ENCODE measurements at places on chromosomes 1 and 21. TPM values are rescaled to one million over a fixed set of nuclear protein-coding genes. Genes with fewer than 3 reads are reported as not detected.

GRCh38 chr1:228059634-228060457, 22.7 kb upstream of the ARF1 start:
- H3K4me1 ChIP-seq, result peaks cover 6% of the 10 kb centered on the region
- H3K4me3 ChIP-seq, result peak overlapping the region; percentile 47
- peaks cover 63% of the 10 kb centered on the region for H3K27me3 ChIP-seq
- H3K27ac ChIP-seq, result no peak overlapping the region
- H3K36me3 ChIP-seq, result no peaks in the 10 kb centered on the region

FMOD gene
- not detected for total RNA-seq

WLS gene
- total RNA-seq, result not detected

PM20D1 gene
- 0.30 TPM for total RNA-seq

- H3K4me3 ChIP-seq, result peak overlapping the region; percentile 71
- peaks cover 4% of the 10 kb centered on the region for H3K36me3 ChIP-seq
- peaks cover 59% of the 10 kb centered on the region for H3K4me1 ChIP-seq
- peak overlapping the region; percentile 98 for H3K27ac ChIP-seq
Measured at GRCh38 chr1:19390901-19391595, 78.9 kb downstream of the SLC66A1 start.

DNA sequence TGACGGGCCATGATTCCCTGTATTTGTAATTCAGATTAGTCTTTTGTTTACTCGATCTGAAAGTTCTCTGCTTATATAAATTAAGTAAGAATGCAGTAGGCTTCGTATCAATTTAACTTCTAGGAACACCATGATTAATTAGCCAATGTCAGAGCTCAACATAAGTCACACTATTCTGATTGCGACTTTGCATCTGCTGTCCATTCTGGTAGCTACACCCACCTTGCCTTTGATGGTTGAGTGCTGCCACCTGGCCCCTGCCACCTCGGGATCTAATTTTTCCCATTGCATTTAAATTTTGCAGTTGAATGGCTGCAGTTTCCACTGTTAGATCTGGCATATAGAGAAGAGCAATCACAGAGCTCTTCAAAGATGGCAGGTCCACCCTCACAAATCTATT, 140.0 kb downstream of the LTN1 start:
- no peak overlapping the region for H3K27ac ChIP-seq
- H3K4me1 ChIP-seq, result peaks cover 6% of the 10 kb centered on the region
- no peak for DNase-seq
- H3K4me3 ChIP-seq, result no peak overlapping the region
- peaks cover 2% of the 10 kb centered on the region for H3K36me3 ChIP-seq

C1orf226 gene
- not detected for total RNA-seq

DNA sequence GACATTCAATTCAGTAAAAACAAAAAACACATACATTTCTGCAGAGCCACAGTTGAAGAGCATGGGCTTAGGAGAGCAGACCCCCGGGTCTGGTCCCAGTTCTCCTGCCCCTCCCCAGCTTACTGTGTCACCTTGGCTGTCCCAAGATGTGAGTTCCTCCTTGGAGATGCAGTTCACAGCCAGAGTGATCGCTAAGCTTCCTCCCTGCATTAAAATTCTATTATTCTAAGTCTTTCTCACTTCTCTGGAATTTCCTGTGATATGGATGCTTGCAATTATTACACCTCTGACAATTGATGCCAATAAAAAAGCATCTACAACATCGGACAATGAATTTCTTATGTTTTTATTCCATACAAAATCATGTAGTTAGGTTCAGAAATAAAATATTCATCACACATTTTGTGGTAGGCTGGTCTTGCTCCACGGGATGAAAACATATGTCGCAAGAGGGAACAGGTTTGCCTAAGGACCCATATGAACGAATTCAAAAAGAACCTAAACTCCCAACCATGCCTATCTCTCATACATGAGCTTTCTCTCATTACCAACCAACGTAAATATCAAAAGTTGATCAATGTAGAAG, 328.5 kb upstream of the RUNX1 start:
- H3K27ac ChIP-seq, result no peak overlapping the region
- H3K4me3 ChIP-seq, result no peak overlapping the region
- H3K4me1 ChIP-seq, result no peaks in the 10 kb centered on the region
- H3K36me3 ChIP-seq, result no peaks in the 10 kb centered on the region
- H3K27me3 ChIP-seq, result no peaks in the 10 kb centered on the region
- no peak for DNase-seq

TAL1 gene
- not detected for total RNA-seq

- H3K36me3 ChIP-seq, result peaks cover 4% of the 10 kb centered on the region
- H3K4me3 ChIP-seq, result no peak overlapping the region
Measured at GRCh38 chr21:45512626-45513002, 29.6 kb downstream of the SLC19A1 start.

GRCh38 chr1:53868565-53868964, 21.0 kb downstream of the YIPF1 start:
- H3K4me1 ChIP-seq, result no peaks in the 10 kb centered on the region
- no peaks in the 10 kb centered on the region for H3K27me3 ChIP-seq
- no peak overlapping the region for H3K4me3 ChIP-seq

- no peak overlapping the region for H3K27ac ChIP-seq
- H3K27me3 ChIP-seq, result peaks cover 23% of the 10 kb centered on the region
- DNase-seq, result no peak
- no peaks in the 10 kb centered on the region for H3K36me3 ChIP-seq
- H3K4me3 ChIP-seq, result no peak overlapping the region
Measured at GRCh38 chr1:14737561-14738094, 139.1 kb downstream of the KAZN start.

GRCh38 chr1:205494115-205494514, 10.4 kb upstream of the CDK18 start:
- no peak overlapping the region for H3K4me3 ChIP-seq
- no peak for DNase-seq
- H3K27ac ChIP-seq, result no peak overlapping the region
- no peaks in the 10 kb centered on the region for H3K36me3 ChIP-seq

GRCh38 chr21:39662411-39662953, 49.7 kb downstream of the B3GALT5 start:
- peaks cover 3% of the 10 kb centered on the region for H3K27me3 ChIP-seq
- DNase-seq, result no peak
- H3K4me1 ChIP-seq, result no peaks in the 10 kb centered on the region
- H3K4me3 ChIP-seq, result no peak overlapping the region
- H3K36me3 ChIP-seq, result no peaks in the 10 kb centered on the region
- no peak overlapping the region for H3K27ac ChIP-seq

- no peak overlapping the region for H3K4me3 ChIP-seq
- DNase-seq, result no peak
- H3K36me3 ChIP-seq, result peaks cover 1% of the 10 kb centered on the region
- H3K27ac ChIP-seq, result no peak overlapping the region
Measured at GRCh38 chr21:19124691-19125090, 721.1 kb upstream of the TMPRSS15 start.

NBPF20 gene
- 0.12 TPM for total RNA-seq

DNA sequence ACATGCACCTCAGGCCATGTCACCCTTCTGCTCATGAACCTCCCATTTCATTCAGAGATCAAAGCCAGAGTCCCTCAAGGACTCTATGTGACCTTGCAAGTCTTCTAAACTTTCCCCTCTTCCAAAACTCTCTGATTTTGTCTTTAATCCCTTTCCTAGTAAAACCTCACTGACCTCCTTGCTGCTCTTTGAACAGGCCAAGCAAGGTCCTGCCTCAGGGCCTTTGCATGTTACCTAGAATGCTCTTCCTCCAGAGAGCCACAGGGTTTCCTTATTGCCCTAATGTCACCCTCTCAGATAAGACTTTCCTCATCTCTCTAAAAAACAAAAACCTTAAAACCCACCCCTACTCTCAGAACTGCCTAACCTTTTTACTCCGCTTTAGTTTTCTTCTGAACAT, 26.6 kb downstream of the IL23R start:
- H3K36me3 ChIP-seq, result peaks cover 14% of the 10 kb centered on the region
- no peak overlapping the region for H3K4me3 ChIP-seq
- DNase-seq, result no peak
- H3K27ac ChIP-seq, result no peak overlapping the region
- H3K4me1 ChIP-seq, result peaks cover 25% of the 10 kb centered on the region

DNA sequence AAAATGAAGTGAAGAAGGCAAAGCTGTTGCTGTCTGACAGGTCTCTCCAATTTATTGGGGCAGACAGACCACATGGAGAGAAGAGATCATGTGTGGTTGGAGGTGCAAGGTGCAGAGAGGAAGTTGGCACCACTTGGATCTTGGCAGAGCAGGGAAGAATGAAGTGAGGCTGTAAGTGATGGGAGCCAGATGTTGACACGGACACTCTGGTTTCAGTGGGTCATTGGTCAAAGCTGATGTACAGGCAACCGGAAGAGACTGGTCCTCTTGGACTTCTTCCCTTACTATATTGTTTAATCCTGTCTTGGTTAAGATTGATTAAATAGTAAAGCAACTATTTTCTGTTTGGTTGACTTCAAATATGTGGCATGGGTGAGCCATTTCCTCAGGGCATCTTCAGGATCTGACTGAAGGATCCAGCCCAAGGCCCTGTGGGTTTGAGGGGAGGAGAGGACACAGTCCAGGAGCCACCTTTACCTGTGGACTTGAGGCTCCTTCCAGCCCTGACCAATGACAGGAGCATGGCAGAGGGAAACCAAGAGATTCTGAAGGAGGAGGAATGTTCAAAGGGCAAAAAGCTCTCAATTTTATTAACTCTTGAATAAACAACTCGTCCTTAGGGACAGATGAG, 49.4 kb downstream of the NENF start:
- no peak for DNase-seq
- H3K36me3 ChIP-seq, result no peaks in the 10 kb centered on the region
- H3K27ac ChIP-seq, result no peak overlapping the region
- peaks cover 22% of the 10 kb centered on the region for H3K27me3 ChIP-seq
- H3K4me3 ChIP-seq, result no peak overlapping the region

DNA sequence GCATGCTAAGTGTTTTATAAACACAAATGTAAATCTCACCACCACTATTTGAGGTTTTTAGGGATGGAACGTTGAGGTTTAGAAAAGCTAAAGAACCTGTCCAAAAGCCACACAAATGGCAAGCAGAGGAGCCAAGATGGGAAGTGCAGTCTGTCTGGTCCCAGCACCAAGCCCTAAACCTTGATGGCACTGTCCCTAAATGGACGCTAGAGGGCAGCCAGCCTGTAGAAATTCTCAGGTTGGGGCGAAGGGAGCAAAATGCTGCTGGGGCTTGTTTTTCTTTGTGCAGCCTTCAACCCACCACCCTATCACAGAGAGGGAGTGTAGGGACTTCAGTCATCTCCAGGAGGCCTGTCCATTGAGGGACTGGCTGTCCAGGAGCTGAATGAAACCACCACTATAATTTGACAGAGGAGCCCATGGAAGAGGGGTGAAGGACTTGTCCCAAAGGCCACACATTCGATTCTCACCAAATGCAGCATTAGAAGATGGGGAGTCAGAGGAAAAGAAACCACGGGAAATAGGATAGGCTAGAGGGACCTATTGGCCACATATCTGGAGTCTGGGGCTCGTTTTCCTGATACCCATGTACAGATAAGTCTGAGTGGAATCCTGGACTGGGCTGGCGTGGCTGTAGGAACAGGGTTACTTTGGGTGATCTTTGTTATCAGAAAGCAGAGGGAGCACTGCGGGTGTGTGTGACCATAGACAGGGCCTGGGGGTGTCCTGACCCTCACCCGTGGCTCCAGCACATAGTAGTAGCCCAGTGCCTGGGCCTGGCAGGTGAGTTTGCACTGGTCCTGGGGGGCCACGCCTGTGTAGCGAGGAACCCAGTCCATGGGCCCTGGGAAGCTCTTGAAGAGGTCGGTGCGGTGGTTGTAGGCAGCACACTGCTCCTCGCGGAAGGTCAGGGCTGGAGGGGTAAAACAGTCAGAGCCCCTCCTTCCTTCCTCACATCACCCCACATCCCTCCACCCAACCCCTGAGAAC, 6.1 kb downstream of the ADAMTS4 start:
- no peaks in the 10 kb centered on the region for H3K27me3 ChIP-seq
- peak; percentile 82 for DNase-seq
- peaks cover 1% of the 10 kb centered on the region for H3K36me3 ChIP-seq
- peak overlapping the region; percentile 83 for H3K27ac ChIP-seq

GPR52 gene
- total RNA-seq, result 2.2 TPM

DNA sequence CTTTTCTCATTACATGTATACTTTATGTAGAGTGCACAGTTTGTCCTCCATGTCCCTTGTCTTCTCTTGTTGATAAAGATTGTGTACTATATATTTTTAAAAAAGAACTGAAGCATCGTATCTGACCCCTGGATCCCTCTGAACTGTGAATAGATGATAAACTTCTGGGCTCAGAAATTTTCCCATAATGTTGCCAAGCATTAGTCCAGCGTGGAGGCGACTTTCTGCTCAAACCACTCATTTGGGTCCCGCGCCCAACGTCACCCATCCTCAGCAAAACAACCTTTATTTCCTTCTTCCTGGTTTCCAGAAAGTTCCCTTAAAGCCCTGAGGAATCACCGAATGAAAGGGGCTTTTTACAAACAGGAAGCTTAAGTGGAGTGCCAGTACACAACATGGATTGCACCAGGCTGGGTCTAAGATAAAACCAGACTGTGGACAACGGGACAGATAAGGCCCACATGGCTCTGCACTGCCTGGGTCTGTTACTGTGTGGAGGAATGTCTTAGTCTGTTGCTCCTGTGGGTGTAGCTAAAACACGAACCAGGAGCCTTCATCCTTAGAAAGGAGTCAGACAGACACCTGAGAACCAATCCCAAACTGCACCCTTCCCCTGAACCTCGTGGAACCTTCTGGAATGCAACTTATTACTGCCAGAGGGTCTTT, 15.6 kb downstream of the EVA1C start:
- H3K4me1 ChIP-seq, result no peaks in the 10 kb centered on the region
- H3K27ac ChIP-seq, result no peak overlapping the region
- H3K36me3 ChIP-seq, result peaks cover 4% of the 10 kb centered on the region
- H3K4me3 ChIP-seq, result no peak overlapping the region
- H3K27me3 ChIP-seq, result no peaks in the 10 kb centered on the region

DNA sequence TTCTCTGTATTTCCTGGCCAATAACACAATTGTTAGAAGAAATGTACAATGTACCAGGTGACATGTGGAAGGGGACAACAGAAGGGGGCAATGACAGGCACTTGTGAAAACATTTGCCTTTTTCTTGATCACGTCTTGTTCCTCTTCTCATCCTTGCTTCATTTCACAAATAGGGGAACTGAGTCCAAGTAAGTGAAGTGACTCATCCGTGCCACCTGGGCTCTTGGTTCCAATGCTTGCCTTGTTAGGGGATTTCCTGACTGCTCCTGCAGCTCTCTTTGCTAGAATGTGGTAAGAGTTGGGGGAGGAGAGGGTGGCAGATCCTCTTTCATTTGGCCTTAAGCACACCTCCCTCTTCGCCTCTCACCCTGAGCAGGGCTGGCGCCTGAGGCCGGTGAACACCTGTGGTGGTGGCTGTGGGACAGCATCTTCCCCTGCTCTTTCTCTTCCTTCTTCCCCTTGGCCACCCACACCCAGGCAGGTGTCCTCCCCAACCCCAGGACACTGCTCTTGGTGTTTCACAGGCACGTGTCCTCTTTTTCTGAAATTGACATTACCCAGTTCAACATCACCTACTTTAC, 2.2 kb upstream of the RHEX start:
- no peaks in the 10 kb centered on the region for H3K36me3 ChIP-seq
- H3K4me1 ChIP-seq, result peaks cover 25% of the 10 kb centered on the region
- no peak overlapping the region for H3K4me3 ChIP-seq
- DNase-seq, result peak; percentile 50

- DNase-seq, result no peak
- no peaks in the 10 kb centered on the region for H3K27me3 ChIP-seq
- no peaks in the 10 kb centered on the region for H3K36me3 ChIP-seq
- H3K27ac ChIP-seq, result no peak overlapping the region
- no peak overlapping the region for H3K4me3 ChIP-seq
Measured at GRCh38 chr1:214026985-214027384, 39.2 kb downstream of the PROX1 start.

TINAGL1 gene
- total RNA-seq, result not detected

Data from activated CD8-positive, alpha-beta memory T cell treated with anti-CD3 and anti-CD28 coated beads, Interleukin-2, amount 10 ng/mL, durations not matched to agents 7 days and 5 days (primary cell).